Amniotic stem cell (primary cell): ENCODE measurements at places on chromosomes 2 and 18.
A peak's percentile ranks its signal among the peaks of the same experiment; 100 is the strongest.

DNA sequence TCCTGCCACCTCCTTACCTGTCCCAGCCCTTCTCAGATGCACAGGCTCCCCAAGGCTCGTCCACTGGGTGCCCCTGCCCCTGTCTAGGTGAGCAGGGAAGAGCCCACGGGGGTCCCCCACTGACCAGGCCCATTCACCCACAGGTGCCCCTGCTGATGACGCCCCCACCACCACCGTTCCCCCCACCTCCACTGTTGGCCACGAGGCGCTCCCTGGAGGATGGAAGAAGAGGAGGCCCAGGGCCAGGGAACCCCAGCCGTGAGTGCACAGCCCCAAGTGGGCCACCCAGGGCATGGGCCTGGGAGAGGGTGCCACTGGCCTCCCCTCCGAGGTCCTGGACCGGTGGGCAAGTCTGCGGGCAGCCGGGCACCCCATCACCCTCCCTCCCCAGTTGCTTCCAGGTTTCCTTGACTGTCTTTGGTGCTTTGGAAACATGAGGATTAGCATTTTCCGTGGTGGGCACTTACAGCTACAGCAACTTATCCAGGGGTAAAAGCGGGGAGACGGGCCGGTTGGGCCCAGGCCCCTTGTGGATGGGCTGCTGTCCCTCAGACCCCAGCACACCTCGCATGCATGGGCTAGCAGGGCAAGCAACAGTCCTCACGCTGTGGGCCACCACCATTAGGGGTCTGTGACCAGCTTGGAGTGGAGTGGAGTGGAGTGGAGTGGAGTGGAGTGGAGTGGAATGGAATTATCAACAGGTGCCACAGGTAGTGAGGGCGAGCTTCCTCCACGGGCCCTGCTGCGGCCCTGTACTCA, 13.2 kb upstream of the KLHL30 start:
- no peak for DNase-seq

DNA sequence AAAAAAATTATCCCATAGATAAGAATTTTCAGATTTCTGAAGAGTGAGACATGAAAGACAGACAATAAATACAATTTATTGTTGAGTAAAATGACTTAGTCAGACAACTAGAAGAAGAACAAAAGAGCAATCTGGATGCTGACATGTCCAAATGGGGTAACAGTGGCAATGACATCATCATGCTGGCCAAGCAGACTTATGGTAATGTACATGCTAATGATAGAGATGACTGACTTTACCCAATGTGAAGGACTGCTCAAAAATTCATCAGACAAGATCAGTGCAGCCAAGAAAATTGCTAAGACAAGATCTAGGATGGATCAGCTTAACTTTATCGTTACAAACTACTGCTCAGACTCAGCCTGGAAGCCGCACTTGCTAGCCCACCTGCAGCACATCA, 70.5 kb upstream of the SRD5A2 start:
- DNase-seq = no peak

DNA sequence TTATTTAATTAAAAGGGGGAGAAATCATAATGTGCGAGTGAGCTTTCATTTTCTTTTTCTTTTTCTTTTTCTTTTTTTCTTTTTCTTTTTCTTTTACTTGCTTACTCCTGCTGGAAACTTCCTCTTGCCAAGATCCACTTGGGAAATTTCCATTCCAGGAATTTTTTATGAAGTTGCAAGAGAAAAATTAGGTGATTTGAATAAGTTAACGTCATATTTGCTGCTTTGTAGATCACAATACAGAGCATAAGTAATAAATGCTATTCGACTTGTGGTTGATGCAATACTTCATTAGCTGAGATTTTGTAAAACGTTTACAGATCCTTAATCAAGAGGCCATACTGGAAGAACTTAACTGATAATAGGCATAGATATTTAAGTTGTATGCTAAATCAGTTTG, 354.7 kb upstream of the SMIM21 start:
- no peak for DNase-seq

DNA sequence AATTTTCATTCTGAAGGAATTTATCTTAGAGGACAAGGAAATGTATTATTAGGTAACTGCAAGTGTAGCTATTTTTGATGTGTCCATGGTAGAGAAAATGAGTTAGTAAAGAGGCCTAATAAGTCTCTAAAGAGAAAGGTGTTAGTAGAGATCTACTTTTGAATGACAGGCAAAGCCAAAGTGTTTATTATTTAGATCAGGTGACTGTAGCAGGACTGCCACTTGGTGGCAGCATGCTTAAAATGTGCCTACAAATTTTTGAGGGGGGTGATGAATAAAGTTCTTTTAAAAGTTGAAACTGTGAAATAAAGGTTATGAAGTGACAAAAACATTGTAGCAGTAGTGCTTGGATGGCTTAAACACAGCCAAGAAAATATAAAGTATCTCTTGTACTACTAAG, 421.5 kb upstream of the MEIS1 start:
- no peak for DNase-seq

GRCh38 chr2:31778153-31778552, 197.4 kb upstream of the SRD5A2 start:
- no peak for DNase-seq

DNA sequence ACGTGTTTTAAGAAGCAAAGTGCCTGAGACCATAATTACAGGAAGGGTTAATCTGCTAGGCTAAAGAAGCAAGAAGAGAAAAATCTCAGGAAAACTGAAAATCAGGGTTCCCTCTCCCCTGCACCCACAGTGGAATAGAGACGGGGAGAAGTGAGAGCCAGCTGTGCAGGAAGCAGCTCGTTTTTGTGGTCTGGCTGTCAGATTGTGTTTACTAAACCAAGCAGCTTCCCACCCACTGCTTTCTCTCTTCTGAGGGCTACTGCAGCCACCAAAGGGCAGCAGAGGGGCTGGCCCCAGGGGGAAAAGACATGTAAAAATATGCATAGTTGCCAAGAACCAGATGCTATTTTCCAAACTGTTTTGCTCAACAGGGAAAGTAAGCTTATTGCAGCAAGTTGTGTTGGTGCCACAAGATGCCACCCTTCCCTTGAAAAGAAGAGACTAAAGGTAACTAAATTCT, 72.6 kb upstream of the THUMPD2 start:
- DNase-seq = no peak

GRCh38 chr2:143600116-143600515, 470.9 kb downstream of the ARHGAP15 start:
- no peak for DNase-seq

DNA sequence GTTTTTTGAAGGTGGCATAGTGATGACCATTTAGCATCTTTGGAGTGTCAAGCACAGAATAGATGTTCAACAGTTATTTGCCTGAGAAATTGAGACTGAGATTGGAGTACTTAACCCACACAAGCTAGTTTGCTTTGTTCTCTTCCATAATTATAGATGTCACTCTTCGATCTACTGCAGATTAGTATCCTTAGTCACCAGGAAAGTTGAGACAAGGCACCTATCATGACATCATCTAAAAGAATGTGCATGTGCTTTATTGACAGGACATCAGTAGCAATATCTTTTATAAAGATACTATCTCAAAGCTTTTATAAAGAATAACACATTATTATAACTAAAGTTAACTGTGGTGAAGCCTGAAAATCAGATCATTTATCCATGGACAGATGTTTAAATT, 6.4 kb downstream of the VRK2 start:
- DNase-seq = no peak

DNA sequence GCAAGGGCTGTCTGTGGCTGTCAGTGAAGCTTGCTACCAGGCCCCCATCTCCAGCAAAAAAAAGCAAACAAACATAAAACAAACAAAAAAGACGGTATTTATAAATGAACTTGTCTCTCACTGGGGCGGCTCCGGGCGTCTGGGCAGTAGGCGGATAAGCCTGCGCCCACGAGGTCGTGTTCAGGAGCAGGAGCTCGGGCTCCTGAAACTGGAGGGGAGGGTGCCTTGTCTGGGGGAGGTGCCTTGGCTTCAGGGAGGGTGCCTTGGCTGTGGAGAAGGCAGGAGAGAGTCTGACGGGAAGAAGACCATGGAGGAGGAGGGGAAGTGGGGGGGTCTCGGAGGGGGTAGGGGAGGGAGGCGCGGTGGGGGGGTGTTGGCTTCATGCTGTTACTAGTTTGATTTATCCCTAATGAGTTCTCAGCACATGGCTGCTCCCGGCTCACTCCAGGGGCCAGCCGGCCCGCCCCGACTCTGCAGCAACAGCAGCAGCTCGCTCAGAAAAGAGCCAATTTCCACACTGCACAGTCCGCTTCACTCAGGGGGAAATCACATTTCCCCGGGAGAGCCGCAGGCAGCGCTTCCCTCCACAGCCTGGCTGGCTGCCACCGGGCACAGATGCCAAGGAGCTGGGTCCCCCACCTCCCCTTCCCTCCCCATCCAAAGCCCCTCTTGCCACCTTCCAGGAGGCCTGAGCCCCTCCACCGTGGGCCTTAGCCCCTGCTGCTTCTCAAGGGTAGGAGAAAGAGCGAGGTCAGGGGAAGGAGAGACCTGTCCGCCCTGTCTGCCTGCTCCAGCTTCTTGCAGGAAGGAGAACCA, 38.7 kb downstream of the PSD4 start:
- DNase-seq = no peak

DNA sequence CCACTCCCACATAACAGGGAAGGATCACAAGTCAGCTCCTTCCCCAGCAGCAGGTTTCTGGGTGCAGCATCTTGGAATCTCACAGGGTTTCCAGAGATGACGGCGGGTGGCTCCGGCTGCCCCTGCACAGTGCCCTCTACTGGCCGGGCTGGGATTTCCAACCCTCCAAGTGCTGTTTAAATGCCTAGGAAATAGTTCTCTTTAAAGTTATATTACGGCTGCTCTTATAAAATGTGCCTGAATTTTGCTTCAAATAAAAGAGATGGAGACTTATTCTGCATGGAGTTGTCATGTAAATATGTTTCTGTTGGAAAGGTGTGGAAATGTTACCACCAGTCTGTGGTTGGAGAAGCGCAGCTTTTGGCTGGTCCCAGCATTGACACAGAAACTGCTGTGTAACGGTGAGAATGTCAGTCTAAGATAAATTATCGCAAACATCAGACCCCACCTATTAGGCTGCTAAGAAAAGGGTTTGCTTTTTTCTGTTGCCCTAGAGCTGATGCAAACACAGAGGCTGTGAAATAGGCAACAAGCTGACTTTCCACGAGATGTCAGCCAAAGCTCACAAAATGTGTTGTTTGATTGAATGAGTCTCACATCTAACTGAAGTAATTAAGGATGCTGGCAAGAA, 3.3 kb upstream of the HJURP start:
- no peak for DNase-seq

- no peak for DNase-seq
These were observed 99.9 kb downstream of the TFCP2L1 start for GRCh38 chr2:121185111-121185510.

DNA sequence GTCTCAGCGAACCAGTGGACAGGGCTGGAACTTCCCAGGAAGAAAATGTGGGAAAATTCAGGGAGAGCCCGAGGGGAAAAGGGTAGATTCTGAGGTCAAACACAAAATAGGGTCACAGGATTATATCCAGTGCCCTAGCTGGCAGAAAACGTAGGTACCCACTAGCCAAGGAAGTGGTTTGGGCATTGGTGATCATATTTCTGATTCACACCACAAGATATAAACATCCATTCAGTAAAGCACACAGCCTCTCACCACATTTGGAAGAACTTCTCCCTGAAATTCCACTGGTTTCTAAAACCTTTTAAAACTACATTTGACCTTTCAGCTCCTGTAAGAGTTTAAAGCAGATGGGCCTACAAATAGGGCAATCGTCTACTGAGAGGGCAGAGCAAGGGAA, 186.9 kb downstream of the TTC32 start:
- no peak for DNase-seq

DNA sequence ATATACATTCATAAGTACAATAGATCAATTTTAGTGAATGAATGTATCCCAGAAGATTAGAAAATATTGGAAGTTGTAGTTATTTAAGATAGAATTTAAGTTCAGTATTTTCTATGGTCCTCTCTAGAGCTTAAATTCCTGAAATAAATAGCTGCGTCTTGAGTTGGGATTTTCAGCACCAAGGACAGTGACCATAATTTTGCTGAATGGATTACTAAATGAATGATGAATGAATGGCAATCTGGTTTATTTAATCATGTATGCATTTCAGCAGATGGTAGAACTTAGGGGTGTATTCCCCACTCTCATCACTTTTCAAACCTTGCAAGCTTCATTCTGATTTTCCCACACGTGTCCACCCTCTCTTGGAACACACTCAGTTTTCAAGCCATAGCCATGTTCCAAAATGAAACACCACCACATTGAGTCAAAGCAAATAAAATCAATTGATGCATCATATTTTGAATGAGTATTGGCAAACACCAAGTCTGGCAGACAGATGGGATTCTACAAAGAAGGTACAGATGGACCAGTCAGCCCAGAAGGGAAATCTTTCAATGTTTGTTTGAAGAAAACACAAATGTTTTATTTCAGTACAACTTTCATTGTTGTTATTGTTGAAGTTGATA, 362.2 kb upstream of the NXPH2 start:
- DNase-seq = no peak

DNA sequence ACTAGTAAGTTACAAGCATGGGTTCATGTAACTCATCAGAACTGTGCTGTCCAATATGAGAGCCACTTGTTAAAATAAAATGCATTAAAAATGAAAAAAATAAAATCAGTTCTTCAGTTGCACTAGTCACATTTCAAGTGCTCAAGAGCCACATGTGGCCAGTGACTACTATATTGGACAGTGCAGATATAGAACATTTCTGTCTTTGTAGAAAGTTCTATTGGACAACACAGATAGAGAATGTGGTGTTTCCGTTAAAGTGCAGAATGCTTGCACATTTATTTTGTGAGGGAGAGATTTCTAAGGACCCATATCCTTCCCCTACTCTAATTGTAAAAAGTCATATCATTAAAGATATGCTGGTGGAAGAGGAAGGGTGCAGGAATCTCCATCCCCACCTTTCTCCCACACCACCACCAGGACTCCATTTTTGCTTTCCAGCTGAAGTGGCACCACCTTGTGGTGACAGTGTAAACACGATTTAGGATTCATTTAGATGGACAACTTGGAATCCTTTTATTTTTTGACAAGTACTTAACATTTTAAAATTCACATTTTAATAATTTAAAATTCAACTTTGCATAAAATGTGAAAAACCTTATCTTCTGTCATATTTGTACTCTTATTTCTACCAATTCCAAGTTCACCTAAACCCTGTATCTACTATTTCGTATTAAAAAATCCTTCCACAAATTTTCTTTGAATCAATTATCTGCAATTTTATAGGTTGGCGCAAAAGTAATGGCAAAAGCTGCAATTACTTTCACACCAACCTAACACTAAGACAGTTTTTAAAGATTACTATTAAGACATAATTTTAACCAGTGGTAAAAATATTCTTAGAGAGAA, 9.4 kb upstream of the CD302 start:
- no peak for DNase-seq

DNA sequence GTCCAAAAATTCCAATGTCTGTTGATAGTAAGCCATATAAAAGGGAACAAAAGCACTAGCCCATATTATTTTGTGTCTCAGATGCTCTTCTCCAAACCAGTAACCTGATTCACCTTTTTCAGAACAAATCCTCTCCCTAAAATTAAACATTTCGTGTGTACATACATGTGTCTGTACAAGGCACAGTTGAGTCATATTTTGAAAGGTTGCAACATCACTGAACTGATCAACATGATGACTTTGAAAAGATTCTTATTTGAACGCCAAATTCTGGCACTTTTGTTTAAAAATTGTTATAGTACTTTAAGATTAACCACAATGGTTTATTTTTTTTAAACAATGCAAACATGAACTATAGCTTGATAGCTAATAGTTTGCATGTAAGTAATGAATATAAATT, 102.5 kb downstream of the RIT2 start:
- no peak for DNase-seq

- DNase-seq = no peak
These were observed 10.0 kb upstream of the D2HGDH start for GRCh38 chr2:241724259-241724974.

- DNase-seq = peak; percentile 62
These were observed 37.8 kb upstream of the IKZF2 start for GRCh38 chr2:213189001-213189899.

GRCh38 chr2:24791452-24791851, 1.7 kb downstream of the PTRHD1 start:
- no peak for DNase-seq
